ENCODE measurements at places on chromosomes 1 and 21. TPM values are rescaled to one million over a fixed set of nuclear protein-coding genes. Genes with fewer than 3 reads are reported as not detected.

- H3K27me3 ChIP-seq, result peaks cover 63% of the 10 kb centered on the region
- no peak for DNase-seq
- no peak overlapping the region for H3K27ac ChIP-seq
- no peaks in the 10 kb centered on the region for H3K36me3 ChIP-seq
Measured at GRCh38 chr1:220893701-220894024, 14.4 kb downstream of the HLX start.

DNA sequence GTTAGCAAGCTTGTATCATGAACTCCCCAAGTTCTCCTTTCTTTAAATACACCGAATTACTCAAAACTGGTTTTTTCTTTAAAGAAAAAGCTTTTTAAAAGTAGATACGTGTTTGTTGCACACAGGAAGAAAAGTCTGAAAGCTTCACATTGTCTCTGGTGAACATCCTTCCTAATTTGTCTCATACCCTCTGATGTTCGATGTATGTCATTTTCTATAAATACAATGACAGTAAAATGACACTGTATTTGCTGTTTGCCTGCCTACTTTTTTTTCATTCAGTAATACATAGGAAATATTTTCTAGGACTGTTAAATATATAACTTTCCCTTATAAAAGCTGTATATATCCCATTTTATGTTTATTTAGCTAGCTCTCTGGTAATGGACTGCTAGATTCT is 153.9 kb downstream of the GALNT2 start:
- no peak overlapping the region for H3K4me3 ChIP-seq
- no peaks in the 10 kb centered on the region for H3K36me3 ChIP-seq
- H3K27me3 ChIP-seq, result no peaks in the 10 kb centered on the region
- no peaks in the 10 kb centered on the region for H3K4me1 ChIP-seq

GRCh38 chr1:6144175-6144574 is 35.9 kb downstream of the CHD5 start:
- peaks cover 7% of the 10 kb centered on the region for H3K27me3 ChIP-seq
- H3K27ac ChIP-seq, result no peak overlapping the region
- H3K4me1 ChIP-seq, result peaks cover 11% of the 10 kb centered on the region
- H3K36me3 ChIP-seq, result no peaks in the 10 kb centered on the region

GRCh38 chr1:89596698-89597097 is 36.2 kb upstream of the LRRC8C start:
- no peak overlapping the region for H3K27ac ChIP-seq
- no peaks in the 10 kb centered on the region for H3K27me3 ChIP-seq
- H3K36me3 ChIP-seq, result no peaks in the 10 kb centered on the region
- H3K4me1 ChIP-seq, result peaks cover 14% of the 10 kb centered on the region

DNA sequence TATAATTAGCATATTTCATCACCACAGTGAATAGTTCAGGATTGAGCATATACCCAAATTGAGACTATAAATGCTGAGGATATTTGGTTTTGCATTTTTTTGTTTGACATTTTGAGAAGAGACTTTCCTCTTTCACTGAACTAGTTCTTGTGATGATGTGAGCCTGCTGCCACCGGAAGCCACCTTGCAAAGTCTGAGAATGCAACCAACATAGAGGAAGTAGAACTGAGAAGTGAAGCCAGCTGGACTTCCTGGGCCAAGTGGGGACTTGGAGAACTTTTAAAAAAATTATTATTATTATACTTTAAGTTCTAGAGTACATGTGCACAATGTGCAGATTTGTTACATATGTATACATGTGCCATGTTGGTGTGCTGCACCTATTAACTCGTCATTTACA is 102.3 kb downstream of the RPE65 start:
- DNase-seq, result no peak
- no peak overlapping the region for H3K4me3 ChIP-seq
- H3K27me3 ChIP-seq, result no peaks in the 10 kb centered on the region

The TP73 gene
- not detected for total RNA-seq

The GJB4 gene
- total RNA-seq, result not detected

The SPATA45 gene
- total RNA-seq, result not detected

All from CD4-positive, alpha-beta T cell (primary cell).